ENCODE measurements at places on chromosomes 4 and X.

- DNase-seq: no peak
Measured at GRCh38 chrX:1075156-1075555, 137.3 kb downstream of the CRLF2 start.

GRCh38 chrX:148785256-148785655, 284.8 kb downstream of the AFF2 start:
- DNase-seq: no peak

GRCh38 chrX:115561605-115562479, 868 bp downstream of the PLS3 start:
- no peak for DNase-seq

DNA sequence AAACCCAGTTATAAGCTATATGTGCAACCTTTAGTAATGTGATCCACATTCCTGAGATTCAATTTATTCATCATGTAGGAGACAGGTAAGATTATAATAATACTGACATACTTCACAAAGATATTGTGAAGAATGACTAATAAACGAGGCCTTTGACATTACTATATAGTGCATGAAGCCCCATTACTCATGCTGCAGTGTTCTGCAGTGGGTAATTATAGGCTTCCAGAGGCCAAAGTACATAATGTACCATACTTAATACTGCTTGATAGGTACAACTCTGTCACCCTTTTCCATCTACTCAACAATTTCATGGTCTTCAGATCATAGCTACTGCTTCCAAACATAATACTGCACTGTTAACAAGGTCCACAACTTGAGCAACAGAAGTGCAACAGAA, 68.9 kb downstream of the COL25A1 start:
- no peak for DNase-seq

DNA sequence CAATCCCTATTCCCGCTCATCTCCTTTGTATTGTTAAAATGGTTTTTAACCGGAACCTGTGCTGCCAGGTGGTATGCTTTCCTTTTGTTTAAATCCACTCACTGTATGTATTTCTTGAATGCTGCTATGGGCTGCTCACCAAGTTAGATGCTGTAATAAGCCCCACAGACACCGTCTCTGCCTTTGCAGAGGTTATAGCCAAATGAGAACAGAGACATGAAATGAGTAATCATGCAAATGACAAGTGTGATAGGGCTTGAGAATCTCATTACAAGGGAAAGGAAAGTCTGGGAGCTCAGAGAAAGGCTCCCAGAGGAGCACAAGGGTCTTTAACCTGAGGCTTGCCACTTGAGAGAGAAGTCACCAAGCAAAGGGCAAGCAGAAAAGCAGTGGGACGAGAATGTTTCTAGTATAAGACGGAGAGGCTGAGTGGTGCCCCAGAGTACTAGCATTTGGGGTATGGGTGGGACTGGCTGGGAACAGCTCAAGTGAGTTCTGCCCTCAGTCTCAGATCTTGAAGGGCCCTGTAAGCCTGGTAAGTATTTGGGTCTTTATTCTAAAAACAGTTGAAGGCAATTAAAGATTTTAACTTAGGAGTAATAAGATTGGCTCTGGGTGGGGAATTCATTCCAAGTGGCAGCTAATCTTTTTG, 110.8 kb upstream of the H2AZ1 start:
- DNase-seq: no peak

DNA sequence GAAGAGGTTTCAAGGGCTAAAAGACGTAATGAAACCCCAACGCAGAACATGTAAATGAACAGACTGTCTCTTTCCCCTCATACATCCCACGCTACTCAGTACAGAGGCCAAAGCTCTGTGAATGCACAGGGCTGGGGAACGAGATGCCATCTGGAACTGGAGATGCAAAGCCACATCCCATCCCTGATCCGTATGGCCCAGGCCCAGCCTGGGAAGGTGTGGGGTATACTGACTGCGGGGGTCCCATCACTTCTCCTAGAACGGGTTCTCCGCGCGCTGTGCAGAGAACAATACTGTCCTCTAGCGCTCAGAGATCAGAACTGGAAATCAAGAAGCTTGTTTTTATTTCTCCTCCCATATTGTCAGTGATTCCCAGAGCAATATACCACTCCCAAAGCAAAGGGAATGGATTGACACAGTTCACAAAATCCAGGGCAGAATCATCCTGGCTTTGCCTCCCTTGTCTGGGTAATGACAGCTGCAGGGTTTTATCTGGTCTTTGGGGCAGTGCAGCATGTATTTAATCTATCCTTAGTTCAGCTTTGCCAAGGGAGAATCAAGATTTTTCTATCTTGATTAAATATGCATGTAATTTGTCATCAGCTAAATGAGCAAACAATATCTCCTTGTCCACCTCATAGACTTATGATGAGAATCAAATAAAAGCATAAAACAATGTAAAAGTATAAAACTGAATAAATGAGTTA, 47.3 kb upstream of the TLR3 start:
- no peak for DNase-seq

GRCh38 chrX:35016051-35016450, 73.5 kb downstream of the FAM47B start:
- no peak for DNase-seq

- DNase-seq: no peak
Measured at GRCh38 chr4:41154814-41155177, 59.5 kb downstream of the APBB2 start.

- no peak for DNase-seq
Measured at GRCh38 chrX:150767475-150768131, 74.4 kb downstream of the MTMR1 start.

GRCh38 chr4:175280153-175280552, 362.0 kb downstream of the ADAM29 start:
- no peak for DNase-seq

DNA sequence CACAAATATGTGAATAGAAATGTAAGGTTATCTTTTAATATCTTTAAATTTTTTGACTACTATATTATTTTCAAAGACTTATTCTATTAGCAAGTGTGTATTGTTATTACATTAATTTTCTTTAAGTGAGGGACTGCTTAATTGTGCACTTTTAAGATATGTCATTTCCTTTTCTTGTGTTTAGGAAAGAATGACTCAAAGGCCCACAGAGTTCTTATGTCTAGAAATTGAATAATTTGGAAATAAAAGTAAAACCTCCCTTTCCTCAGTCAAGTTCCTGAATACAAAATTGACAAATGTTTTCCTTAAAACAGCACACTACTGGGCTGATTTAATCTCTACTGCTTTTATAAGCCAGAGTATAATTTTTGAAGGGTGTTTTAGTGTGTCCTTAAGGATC, 169.7 kb downstream of the TMEM47 start:
- DNase-seq: no peak

DNA sequence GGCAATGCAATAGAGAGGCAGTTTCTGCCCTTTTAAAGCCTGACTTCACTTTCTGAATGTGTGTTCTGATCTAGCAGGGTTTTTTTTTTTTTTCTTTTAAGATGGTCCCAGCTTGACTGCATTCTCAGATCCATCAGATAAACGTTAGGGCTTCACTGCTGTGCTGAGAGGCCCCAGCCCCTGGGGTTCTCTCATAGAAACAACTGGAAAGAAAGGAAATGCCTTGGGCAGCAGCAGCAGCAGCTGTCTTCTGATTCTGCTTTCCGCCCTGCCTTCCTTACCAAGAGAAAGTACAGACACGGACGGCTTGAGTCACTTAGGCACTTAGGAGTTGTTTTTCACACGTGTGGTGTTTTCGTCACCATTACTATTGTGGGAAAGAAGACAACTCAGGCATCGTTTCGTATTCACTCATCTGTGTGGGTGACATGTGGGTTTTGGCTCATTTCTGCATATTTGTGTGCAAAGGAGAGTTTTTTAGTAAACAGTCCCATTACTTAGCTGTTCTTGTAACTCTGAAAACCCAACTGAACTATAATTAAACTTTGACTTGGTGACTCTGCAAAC, 172.0 kb downstream of the PTTG2 start:
- peak; percentile 61 for DNase-seq

- DNase-seq: no peak
Measured at GRCh38 chr4:73866246-73866645, 2.9 kb upstream of the CXCL1 start.

GRCh38 chr4:26751838-26752237, 108.8 kb upstream of the STIM2 start:
- DNase-seq: no peak

DNA sequence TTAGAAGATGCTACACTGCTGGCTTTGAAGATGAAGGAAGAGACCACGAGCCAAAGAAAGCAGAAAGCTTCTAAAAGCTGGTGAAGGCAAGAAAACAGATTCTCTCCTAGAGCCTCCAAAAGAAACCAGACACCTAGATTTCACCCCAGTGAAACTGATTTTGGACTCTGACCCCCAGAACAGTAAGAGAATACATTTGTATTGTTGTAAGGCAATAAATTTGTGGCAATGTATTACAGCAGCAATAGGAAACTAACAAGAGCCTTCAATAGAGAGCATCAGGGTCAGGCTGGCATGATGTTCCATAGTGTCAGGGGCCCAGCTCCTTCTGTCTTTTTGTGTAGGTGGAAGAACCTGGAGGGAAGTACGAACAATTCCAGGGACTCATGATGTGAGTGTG, 6.0 kb upstream of the TEC start:
- DNase-seq: no peak

DNA sequence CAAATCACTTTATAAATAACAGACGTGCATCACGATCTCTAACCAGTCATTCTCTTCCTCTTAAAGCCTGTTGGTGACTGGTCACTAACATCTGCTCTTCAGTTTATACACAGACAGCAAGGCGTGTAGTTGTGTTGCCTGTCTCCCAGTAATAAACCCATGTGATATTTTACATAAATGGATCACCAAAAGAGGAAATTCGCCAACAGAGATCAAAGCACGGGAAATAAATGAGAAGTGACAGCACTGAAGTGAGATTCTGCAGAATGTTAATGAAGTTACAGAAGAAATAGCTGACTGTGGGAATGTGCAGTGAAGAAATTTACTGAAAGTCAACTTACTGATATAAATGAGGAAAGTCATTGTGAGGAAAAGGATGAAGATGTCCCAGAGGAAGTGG, 47.0 kb downstream of the AFF1 start:
- no peak for DNase-seq

DNA sequence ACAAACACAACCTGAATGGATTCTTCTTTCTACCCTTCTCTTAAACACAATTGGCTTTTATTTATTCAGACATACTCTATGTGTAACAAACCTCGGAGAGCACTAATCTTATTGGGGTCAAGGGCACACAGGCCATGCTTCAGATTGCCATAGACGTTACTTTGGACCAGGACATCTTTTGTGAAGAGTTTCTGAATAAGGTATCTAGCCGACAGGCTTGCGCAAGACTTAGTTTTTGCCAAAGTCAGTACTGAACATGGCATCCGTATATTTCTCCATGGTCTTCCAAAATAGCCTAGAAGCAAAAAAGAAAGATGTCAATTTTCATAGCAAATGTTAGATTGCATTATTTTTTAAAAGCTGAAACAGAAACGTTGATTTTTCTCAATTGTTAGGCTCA, 49.8 kb downstream of the BEND2 start:
- DNase-seq: no peak

- DNase-seq: no peak
Measured at GRCh38 chr4:54228961-54229501, at the start of gene PDGFRA. Gene PDGFRA, plus strand, starts transcription at chr4:54229293. Its CDS starts 29,476 bp downstream, at chr4:54258769.

- no peak for DNase-seq
Measured at GRCh38 chr4:156118507-156119220, 165.0 kb upstream of the CTSO start.

DNA sequence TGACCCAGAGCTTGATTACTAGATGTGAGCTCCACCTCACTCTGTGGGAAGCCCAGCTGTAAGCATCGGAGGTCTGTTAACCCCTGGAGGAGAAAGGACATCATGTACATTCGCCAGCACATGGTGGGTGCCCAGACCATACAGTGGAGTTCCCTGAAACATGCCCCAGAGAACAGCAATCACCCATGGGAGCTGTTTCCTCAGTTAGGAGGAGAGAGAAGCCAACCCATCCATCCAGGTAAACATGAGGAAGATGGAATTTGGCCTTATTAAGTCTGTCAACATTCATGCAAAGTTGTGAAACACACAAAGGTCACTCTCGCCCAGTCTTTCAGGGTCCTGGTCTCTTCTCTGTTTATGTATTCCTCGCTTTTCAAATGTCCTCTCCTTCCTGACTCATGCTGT, 354.7 kb downstream of the ANK2 start:
- DNase-seq: no peak

DNA sequence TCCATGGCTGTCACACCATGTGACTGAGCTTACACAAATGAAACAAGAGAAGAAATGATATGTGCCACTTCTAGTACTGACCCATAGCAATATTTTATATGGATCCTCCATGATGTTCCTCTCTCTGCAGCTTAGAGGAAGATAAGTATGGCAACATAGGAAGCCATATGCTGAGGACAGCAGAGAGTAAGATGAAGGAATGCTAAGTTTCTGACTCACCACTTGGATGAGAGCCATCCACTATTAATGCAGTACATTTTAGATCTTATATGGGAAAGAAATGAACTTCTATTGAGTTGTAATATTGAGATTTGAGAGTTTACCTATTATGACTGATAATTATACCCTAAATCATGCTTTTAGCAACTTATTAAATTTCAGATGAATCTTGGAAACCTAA, 386.9 kb upstream of the MAOA start:
- DNase-seq: no peak

DNA sequence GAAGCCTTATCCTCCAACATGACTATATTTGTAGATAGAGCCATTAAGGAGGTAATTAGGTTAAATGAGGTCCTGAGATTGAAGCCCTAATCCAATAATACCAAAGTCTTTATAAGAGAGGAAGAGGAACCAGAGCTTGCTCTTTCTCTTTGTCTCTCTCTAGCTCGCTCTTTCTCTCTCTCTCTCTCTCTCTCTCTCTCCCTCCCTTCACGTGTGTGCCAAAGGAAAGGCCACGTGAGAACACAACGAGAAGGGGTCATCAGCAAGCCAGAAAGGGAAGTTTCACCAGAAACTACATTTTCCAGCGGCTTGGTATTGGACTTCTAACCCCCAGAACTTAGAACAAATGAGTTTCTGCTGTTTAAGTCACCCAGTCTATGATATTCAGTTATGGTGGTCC, 1540.5 kb downstream of the C4orf33 start:
- DNase-seq: no peak

- no peak for DNase-seq
Measured at GRCh38 chr4:113766882-113767281, 5.3 kb upstream of the CAMK2D start.

GRCh38 chr4:80367737-80368136, 32.2 kb downstream of the CFAP299 start:
- no peak for DNase-seq

- no peak for DNase-seq
Measured at GRCh38 chr4:113405874-113406722, 355.4 kb downstream of the CAMK2D start.

DNA sequence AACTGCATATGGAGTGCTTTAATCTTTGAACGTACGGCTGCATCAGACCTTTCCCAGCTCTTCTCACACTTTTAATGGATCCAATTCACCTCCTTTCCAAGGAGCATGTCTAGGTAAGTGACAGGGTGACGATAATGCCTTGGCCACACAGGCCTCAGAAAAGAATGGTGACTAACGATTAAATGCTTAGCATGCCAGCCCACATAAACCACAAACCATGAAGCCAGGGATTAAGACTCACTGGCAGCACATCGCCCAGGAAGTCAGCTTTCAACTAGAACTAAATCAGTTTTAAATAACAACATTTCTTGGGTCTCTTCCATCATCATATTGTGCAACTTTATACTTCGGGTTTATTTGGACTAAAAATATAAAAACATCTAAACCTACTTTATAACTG, 28.7 kb downstream of the INPP4B start:
- no peak for DNase-seq
